Cerebellar cortex (tissue), 1 donor: ENCODE measurements at places on chromosomes 7 and 10.

GRCh38 chr10:44471410-44471809, 86.5 kb upstream of the CXCL12 start:
- no peak for DNase-seq

- DNase-seq = no peak
Observed at GRCh38 chr10:90920986-90921666, at the start of gene ANKRD1. Gene ANKRD1 (minus strand): TSS chr10:90921087. CDS start chr10:90921027, 60 bp downstream.

DNA sequence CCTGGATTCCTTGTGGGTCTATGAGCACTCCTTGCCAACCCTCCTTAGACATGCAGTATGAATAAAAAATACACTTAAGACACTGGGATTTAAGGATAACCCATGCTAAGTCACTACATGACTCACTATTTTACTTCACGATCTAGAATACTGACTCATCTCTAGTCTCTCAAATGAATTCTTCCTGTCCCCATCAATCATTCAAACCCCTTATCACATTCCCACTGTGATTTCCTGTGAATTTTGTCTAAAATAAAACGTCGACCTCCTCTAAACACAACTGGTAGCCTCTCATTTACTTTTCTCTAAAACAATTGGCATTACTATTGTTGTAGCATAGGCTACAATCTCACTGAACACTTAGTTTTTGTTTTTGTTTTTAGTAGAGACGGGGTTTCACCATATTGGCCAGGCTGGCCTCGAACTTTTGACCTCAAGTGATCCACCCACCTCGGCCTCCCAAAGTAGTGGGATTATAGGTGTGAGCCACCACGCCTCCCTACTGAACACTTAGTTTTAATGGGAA, 3.9 kb upstream of the IQUB start:
- DNase-seq = no peak

- DNase-seq = no peak
Observed at GRCh38 chr7:70719125-70719524, 412.8 kb upstream of the GALNT17 start.

GRCh38 chr7:11557627-11558026, 274.4 kb downstream of the THSD7A start:
- DNase-seq = peak; percentile 3

- DNase-seq = peak; percentile 51
Observed at GRCh38 chr10:103789771-103790201, 65.6 kb downstream of the SH3PXD2A start.

DNA sequence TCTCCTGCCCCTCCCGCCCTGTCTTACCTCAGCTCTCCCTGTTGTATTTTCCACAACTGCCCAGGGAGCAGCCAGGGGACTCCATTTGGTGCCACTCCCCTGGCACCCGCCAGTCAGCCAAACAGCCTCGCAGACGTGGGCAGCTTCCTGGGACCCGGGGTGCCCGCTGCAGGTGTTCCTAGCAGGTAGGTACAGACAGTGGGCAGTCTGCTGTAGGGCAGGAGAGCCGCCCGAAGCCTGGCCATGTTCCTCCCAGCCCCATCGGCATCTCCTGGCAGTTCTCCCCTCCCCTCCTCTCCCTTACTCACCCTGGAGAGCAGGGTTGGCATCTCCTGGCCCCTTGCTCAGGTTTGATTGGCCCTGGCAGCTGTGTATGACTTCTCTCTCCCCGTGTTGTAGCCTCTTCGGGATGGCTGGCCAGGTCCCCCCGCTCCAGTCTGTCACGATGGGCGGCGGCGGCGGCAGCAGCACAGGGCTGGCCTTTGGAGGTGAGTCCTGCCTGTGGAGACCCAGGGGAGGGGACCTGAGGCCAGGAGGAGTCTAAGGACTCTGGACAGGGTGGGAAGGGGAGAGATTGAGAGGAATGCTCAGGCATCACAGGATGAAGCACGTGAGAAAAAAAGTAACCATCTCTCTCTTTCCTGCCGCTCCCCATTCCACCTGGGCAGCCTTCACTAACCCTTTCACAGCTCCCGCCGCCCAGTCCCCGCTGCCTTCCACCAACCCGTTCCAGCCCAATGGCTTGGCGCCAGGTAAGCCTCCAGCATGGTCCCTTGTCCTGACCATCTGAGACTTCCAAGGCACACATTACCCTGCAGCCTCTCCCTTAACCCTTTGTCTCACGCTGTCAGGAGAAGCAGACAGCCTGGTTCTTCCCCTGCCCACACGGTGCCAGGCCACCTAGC, 11.3 kb downstream of the SAP25 start:
- DNase-seq = peak; percentile 61
